Effector memory CD8-positive, alpha-beta T cell (primary cell): ENCODE measurements at places on chromosomes 6 and 20.

DNA sequence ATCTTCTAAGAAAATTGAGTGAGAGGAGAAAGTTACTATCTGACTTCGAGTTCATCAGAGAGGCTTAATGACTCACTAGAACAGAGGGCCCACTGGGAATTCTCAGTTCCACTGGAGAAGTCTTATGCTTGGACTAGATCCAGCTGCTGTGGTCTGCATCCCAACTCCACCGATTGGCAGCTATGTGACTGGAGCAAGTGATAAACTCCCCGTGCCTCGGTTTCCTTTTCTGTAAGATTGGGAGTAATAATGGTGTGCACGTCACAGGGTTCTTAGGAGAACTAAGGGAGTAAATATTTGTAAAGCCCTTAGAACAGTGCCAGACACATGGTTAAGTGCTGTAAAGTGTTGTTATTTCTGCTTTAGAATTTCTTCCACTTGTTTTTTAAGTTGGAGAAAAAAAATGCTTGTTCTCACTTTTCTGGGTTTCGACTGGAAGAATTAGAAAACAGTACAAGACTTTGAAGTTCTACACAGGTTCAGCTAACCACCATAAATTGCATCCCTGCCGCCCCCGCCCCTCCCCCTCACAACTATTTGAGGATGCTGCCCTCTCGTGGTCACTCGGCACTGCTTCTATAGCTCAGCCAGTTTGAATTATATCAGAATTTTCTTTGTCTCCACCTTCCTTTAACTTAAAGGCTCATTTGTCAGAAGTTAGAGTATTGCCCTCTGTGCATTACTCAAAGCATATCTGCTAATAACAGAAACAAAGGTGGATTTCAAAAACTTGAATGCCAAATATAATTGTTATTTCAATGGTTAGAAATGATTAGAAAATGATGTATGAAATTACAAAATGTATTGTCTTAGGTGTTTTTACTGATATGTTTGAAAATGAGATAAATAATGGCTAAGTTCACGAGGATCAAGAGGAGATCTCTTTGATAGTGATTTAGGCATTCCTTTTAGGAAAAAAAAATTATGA is 95.0 kb upstream of the IFNGR1 start:
- H3K4me3 ChIP-seq: no peak overlapping the region
- H3K27me3 ChIP-seq: no peaks in the 10 kb centered on the region
- no peaks in the 10 kb centered on the region for H3K36me3 ChIP-seq
- DNase-seq: peak; percentile 59
- H3K4me1 ChIP-seq: peaks cover under 1% of the 10 kb centered on the region
- H3K27ac ChIP-seq: no peak overlapping the region

DNA sequence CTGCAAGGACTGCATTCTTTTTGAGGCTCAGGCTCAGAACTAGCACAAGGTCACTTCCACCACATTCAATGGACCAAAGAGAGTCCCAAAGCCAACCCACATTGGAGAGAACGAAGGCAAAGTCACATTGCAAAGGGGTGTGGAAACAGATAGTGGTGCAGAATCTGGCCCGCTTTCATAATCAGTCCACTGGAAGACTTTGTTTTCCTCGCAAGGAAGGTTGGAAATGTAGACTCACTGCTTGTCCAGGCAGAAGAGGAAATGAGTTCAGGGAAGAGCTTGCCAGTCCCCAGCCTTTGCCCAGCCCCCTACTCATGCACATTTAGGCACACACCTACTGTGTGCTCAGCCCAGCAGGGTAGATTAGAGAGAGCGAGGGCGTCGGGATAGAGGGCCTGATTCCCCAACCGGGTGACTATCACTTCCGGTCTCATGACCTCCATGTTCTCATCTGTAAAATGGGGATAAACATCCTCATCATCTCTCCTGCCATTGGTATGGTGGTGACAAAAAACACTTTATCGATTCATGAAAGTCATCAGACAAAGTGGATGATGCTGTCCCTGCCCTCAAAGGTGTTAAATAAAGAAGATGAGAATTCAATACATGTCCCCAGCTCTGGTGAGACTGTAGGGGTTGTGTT is 24.3 kb upstream of the CCN5 start:
- H3K27me3 ChIP-seq: peaks cover 29% of the 10 kb centered on the region
- no peak overlapping the region for H3K27ac ChIP-seq
- H3K4me3 ChIP-seq: no peak overlapping the region
- no peaks in the 10 kb centered on the region for H3K36me3 ChIP-seq
- H3K4me1 ChIP-seq: no peaks in the 10 kb centered on the region

GRCh38 chr6:169783971-169784820 is 32.8 kb downstream of the ERMARD start:
- no peak for DNase-seq
- no peaks in the 10 kb centered on the region for H3K4me1 ChIP-seq
- H3K36me3 ChIP-seq: no peaks in the 10 kb centered on the region

GRCh38 chr20:57503035-57503658 is 21.8 kb downstream of the CTCFL start:
- H3K4me1 ChIP-seq: peaks cover 5% of the 10 kb centered on the region
- peaks cover 3% of the 10 kb centered on the region for H3K36me3 ChIP-seq
- peaks cover 52% of the 10 kb centered on the region for H3K27me3 ChIP-seq
- no peak for DNase-seq
- no peak overlapping the region for H3K4me3 ChIP-seq

- no peaks in the 10 kb centered on the region for H3K36me3 ChIP-seq
- H3K27me3 ChIP-seq: no peaks in the 10 kb centered on the region
- DNase-seq: no peak
- H3K27ac ChIP-seq: no peak overlapping the region
- H3K4me3 ChIP-seq: no peak overlapping the region
- H3K4me1 ChIP-seq: no peaks in the 10 kb centered on the region
These were observed 414.3 kb downstream of the TFAP2A start for GRCh38 chr6:10000551-10000950.

DNA sequence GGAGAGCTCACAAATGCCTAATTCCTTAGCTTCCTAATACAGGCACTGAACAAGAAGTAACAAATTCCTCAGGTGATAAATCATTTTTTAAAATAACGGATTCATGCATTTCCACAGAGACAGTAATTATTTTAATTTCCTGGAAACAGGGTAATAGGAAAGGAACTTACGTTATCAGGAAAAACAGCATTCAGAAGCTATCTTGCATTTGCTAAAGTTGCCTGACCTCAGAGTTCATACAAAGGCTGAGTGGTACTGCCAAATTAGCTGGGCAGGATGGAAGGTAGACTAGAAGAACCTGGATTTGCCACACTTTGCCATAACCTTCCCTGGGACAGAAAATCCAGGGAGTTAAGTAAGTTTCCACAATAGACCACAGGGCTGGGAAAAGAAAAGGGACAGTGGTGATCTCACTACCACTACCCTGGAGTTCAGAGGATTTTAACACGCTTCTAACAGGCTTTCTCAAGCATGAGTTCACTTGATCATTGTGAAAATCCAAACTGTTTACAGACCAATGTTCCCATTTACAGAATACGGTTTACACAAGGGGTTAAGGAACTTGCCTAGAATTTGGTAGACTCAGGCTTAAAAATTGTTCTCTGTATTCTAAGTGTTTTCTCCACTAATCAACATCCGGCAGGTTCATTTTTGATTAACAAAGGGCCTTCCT is 57.0 kb downstream of the KIF13A start:
- H3K27me3 ChIP-seq: peaks cover 26% of the 10 kb centered on the region
- H3K36me3 ChIP-seq: no peaks in the 10 kb centered on the region
- no peaks in the 10 kb centered on the region for H3K4me1 ChIP-seq
- DNase-seq: no peak
- no peak overlapping the region for H3K4me3 ChIP-seq
